ENCODE measurements at places on chromosomes 11 and 22.

- DNase-seq = no peak
These were observed 286.7 kb upstream of the CCDC90B start for GRCh38 chr11:83572581-83573496.

DNA sequence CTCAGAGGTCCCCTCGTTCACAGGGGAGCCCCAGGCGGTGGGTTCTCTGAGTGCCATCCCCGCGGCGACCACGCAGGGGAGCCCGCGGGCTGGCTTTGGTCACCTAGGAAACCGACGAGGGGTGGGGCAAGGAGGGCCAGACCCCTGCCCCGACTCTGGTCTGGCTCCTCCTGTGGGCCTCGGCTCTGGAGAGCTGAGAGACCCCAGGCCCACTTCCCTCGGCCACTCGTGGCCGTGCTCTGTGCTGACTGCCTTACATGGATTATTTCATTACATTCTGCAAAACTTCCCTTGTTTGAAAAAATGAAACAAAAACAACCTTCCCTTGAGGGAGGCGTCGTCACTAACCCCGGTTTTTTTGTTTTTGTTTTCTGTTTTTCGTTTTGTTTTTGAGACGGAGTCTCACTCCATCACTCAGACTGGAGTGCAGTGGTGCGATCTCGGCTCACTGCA lies 15.1 kb upstream of the CYTH4 start:
- DNase-seq = no peak

DNA sequence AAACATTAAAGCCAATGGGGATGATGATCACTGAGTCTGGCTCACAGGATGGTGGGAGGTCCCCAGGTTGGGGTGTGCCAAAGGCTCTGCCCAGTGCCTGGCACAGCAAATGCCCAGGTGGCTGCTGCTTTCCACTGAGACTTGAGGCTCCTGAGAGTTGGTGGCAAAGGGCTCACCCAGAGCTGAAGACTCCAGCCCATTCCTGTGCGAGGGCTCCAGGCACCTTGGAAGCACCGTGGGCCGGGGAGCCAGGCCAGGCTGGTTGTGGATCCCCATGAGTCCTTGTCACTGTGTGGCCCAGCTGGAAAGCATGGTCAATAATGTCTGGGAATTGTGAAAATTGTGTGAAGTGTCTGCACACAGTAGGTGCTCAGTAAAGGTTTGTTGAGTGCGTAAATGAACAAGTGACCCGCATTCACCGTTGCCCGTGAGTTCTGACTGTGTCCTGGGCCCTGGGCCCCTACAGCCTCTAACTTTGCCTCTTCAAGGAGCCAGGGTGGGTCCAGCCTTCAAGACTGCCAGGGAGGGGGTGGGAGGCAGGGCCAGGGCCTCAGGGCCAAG lies 2.8 kb upstream of the UNC93B1 start:
- no peak for DNase-seq

GRCh38 chr22:49689858-49690257 lies 137.8 kb downstream of the BRD1 start:
- DNase-seq = no peak

DNA sequence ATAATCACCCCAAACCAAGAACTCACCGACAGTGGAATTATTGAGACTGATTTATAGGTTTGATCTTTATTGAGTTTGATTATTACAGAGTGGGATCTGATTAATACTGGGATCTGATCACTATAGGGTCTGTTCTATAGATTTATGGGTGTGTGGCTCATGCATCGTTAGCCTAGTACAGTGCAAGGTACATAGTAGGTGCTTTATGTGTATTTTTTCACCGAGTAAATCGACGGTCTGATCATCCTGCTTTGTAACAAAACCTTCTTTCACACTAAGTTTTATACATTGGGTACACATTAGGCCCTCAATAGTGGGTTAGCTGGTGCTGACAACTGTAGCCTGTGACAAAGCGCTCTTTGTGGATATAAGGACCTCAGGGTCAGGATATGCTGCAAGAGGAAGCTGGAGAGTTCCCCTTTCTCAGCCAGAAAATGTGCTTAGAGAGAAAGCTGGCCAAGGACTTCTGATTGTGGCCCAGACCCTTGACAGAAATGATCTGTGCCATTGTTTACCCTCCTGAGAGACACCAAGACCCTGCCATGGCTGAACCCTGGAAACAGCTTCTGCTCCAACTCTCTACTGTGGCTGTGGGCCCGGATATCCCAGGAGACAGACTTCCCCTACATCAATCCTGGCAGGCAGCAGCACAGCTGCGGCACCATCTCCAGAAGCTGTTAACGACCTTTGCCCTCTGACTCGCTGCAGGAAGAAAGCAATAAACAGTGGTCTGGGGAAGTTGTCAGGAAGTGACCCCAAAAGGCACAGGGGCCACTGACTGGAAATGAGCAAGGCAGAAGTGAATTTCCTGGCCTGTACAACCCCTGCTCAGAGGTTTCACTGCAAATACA lies 16.1 kb upstream of the TPP1 start:
- DNase-seq = no peak

DNA sequence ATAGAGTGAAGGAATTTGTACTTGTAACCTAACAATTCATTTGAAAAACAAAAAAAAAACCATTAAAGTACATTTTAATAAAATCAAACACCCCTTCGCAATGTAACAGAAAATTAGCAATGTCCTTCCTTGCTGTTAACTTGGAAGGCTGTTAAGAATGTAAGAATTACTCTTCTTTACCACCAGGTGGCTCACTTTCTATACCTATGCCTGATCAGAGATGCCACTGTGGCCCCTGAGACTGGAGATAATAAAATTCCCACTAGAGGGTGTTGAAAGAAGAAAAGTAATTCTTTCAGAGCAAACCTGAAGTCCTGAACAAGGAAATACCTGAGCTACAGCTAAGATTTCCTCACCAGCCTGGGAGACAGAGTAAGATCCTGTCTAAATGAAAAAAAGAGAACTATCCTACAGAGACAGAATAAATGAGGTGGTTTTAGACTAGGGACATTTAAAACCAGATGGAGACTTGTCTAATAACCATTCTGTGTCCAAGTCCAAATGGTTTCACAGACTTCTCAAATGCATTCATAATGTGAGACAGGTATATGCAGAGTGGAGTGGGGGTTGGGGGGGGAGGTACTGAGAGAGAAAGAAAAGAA lies 1089.3 kb downstream of the FAM181B start:
- DNase-seq = no peak

DNA sequence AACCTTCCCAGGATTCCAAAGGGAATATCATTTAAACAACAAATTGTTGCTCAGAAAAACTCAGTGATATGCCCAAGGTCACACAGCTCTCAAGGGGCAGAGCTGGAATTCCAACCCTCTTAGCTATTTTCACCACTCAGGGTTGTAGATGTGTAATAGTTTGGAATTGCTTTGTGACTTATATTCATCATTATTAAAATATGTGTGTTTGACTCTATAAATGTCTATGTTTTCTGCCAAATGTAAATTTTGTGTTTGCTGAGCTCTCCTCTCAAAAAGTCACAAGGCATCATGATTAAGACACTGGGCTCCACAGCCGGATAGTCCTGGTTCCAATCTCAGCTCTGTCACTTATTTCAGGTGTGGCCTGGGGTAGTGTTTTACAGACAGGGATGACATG lies 407.3 kb downstream of the TMEM135 start:
- no peak for DNase-seq

DNA sequence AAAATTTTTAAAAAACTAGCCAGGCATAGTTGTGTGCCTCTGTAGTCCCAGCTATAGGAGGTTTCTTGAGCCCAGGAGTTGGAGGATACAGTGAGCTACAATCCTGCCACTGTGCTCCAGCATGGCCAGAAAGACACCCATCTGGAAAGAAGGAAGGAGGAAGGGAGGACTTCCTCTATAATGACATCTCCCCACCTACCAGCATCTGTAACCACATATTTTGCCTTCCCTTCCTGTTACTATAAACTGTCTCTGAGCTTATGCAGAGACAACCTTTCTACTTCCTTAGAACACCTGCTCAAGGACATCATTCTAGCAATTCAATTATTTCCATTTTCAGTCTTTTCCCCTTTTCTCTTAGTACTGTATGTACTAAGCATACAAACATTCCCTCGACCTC lies 2.2 kb upstream of the NUP160 start:
- no peak for DNase-seq

- DNase-seq = no peak
These were observed 136.6 kb downstream of the NAV2 start for GRCh38 chr11:19849107-19849789.

DNA sequence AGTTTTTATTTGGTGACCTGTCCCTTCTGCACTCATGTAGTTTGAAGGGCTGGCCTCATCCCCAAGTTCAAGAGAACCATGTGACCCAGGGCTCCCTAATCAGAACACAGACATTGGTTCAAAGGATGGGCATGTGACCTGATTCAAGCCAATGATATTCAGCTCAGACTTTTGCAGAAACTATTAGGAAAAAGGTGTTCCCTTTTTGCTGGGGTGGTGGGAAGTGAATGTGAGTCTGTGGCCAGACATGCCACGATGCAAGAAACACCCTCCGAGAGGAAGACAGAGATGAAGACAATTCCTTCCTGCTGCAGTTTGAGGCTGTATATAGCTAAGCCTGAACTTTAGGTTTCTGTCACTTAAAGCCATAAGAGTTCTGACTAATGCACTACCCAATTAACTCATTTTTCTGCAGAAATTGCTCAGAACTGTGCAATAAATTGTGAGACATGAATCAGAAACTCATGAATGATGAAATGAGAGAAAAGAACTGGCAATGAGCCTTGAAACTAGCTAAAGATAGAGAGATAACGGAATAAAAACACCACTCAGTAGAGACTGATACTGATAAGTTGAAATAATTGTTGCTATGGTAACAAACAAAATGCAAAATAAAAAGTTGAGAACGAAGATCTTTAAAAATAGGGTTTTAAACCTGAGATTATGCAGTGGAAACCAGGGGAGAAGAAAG lies 9.2 kb upstream of the MAPK1 start:
- DNase-seq = no peak

DNA sequence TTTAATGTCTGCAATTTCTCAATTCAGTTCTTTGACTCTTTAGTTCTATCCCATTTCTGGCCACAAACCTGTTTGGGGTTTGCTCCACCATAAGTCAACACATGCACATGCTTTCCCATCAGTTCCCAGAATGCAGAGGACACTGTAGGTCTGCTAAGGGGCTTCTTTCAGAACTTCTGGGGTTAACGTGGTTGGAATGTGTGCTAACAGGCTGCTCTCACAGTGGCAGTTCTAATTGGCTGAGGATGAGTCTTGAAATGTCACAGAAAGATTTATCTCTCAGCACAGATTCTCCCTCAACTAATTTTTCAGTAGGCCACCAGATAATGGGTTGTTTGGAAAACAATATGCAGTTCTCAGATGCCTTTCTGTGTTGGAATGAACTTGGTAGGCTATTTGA lies 703.4 kb downstream of the NTM start:
- no peak for DNase-seq

DNA sequence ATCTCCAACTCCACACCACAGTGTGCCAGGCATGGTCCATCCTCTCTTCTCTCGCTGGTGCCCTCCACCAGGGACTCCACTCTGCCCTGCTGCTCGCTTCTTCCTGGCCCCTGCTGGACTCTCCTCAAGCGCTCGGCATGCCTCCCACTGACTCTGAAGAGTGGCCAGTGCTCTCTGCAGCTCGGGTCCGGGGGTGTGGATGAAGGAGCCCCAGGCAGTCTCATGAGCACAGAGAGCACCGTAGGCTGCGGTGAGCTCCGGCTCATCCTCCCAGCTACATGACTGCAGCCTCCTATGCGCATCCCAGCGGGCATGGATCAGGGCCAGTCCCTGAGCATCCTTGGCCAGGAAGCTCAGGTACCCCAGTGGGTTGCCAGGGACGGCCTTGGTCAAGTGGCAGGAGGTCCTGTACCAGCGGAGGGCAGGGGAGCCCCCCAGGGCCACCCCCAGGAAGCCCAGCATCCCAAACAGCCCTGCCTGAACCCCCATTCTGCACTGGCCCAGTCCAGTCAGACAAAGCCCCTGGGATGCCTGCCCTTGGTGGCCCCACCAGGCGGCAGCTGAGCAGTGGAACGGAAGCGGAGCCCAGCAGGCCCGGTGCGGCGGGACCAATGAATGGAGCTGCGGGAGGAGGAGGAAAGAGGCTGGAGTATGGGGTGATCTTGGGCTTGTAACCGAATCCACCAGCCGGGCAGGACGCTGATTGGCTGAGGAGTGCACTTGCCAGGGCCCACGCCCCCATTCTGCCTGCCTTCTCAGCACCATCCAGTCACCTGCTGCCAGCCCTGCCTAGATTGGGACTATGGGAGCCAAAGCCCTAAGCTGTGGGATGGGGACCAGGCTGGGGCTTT lies at the start of gene PLA2G3:
Gene PLA2G3 (minus strand): TSS at position 643 of the 851 bp plus-strand sequence. CDS start 154 bp downstream, at position 489.
- no peak for DNase-seq

GRCh38 chr11:59429924-59430516 lies 3.8 kb upstream of the OR5A2 start:
- no peak for DNase-seq

- no peak for DNase-seq
These were observed 23.2 kb downstream of the RTN4R start for GRCh38 chr22:20244691-20245576.

GRCh38 chr11:117356126-117356890 lies 28.7 kb downstream of the CEP164 start:
- no peak for DNase-seq

GRCh38 chr22:39298241-39298987 lies 21.0 kb downstream of the RPL3 start:
- DNase-seq = no peak

GRCh38 chr11:17877886-17878285 lies 135.0 kb downstream of the SERGEF start:
- DNase-seq = no peak

GRCh38 chr11:86047275-86047991 lies 21.5 kb downstream of the PICALM start:
- no peak for DNase-seq

- no peak for DNase-seq
These were observed 252.6 kb downstream of the BRD1 start for GRCh38 chr22:49574881-49575702.

DNA sequence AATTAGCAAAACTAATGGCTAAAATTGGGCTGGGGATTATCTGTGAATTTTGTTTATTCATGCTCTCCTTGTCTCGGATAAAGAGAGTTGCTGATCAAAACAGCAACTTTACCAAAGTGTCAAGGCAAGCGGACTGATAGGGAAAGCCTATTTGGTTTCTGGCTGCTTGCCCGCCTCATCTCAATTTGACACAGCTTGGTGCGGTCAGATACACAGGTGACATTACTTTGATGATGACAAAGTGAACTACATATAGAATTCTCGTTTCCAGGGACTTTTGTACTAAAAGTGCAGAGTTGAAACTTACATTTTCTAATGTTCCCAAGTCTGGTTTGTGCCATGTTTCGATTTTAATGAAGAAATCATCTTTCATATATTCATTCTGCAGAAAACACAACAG lies 22.8 kb downstream of the PITPNB start:
- DNase-seq = no peak

- DNase-seq = no peak
These were observed 61.7 kb downstream of the DGCR2 start for GRCh38 chr22:19060356-19061009.

DNA sequence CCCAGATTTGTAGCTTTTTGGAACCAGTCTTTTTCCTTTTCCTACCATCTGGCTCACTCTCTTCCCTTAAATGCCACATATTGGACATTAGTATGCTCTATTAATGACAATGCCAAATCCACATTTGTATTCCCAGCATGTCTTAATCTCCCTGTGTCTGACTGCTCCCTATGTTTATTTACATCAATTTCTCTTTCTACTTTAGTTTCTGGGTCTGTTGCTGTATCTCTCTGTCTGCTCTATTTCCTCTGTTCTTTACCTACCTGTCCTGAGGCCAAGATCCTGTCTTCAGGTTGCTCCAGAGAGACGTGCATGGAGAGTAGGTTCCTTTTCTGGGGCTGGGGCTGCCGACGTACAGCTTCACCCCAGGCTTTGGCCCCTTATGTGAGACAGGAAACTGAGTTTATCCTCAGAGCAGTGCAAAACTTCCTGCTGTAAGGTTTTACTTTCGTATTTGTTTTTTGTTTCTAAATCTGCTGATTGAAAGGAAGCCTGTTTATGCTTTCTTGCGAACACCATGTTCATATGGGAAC lies 25.6 kb downstream of the OR2AG2 start:
- DNase-seq = no peak
